Activated T-helper 1 cell treated with anti-CD3 and anti-CD28 coated beads, Interleukin-12 subunit alpha, Interleukin-12 subunit beta, Interleukin-2, Interleukin-4 antibody, amounts not matched to agents 30 ng/mL and 10 ng/mL and 1 ng/mL, durations not matched to agents 14 hours and 24 hours and 36 hours (primary cell): ENCODE measurements at places on chromosomes 13 and 19.

DNA sequence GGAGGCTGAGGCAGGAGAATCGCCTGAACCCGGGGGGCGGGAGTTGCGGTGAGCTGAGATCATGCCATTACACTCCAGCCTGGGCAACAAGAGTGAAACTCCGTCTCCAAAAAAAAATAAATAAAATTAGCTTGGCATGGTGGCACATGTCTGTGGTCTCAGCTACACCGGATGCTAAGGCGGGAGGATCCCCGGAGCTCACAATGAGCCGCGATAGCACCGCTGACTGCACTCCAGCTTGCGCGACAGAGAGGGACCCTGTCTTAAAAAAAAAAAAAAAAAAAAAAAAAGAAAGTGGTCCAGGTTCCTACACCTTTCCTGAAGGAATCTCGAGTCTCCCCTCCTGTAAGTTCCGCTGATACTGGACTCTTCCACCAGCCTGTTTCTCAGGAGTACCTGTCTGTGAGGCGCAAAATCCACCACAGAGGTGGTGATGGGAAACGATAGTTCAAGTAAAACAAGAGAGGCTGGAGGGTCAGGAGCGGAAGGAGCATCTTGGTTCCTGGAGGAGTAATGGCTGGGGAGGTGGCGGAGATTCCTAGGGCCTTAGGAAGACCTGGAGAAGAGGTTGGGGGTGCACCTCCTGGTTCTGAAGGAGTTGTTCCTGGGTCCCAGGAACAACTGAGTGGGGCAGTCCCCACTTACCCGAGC is 471 bp downstream of the FUT1 start:
- DNase-seq, result no peak

GRCh38 chr13:98504371-98504963 is 72.4 kb downstream of the STK24 start:
- peak; percentile 27 for DNase-seq

DNA sequence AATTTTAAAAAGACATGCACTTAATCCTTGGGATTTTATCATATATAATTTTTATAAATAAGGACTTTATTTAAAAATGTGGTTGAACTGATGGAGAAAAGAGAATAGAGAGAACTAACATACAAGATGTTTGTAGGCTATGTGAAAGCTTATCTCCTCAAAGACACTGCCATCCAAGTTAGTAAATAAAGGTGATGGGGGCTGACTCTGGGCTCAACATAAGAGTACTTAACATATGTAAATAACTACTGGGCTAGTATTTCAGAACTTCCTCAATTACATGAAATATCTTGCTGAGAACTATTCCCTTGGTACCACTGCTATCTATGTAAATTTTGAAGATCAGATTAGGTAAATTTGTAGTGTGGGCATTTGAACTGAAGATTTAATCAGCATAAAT is 1017.3 kb upstream of the PCDH20 start:
- DNase-seq, result no peak

DNA sequence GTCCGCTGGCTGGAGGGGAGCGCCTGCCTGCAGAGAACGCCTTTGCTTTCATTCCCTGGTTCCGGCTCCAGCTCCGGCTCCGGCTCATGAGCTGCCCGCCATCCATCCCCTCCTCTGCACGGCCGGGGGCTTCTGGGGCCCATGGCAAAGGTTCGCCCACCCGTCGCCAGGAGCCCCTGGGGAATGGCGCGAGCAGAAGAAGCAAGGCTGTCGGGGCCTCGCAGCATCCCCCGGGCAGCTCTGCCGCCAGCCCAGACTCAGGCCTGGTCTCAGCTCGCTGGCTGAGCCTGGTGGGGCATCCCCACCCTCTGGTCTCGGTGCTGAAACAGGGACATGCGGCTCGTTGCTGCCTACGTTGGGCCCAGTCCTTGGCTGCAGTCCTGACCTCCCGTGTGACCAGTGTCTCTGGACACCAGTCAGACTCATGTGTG is 96.8 kb downstream of the KDM4B start:
- DNase-seq, result no peak

DNA sequence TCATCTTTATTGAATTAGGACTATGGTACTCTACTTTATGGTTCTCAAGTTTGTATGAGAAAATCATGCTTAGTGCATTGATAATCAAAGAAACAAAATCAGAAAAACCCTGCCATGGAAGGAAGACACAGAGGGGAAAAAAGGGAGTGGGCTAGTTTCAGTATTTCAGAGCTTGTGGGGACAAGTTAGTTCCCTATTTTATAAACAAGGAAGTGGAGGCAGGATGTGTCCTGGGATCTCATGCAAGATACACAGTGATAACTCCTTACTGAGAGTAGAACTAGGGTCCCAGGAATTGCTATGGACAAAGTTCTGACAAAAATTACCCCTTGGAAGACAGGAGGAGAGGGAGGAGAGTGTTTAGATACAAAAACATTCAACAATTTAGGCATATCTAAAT is 1277.3 kb downstream of the UQCRFS1 start:
- DNase-seq, result no peak

DNA sequence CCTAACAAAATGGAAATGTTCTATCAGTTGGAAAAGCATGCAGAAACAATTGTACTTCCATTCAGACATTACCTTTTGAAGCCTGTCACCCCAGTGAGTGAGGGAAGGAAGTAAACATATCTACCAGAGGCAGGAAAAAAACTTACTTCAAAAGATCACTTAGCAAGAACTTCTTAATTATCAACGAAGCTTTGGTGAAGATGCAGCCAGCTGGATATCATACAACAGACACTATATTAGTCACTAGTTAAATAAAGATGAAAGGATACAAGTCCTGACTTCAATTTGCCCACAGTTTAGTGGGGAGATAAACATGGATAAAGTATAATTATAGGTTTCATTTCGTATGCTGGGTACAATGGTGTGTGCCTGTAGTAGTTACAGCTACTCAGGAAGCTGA is 148.8 kb downstream of the TNFRSF19 start:
- no peak for DNase-seq

DNA sequence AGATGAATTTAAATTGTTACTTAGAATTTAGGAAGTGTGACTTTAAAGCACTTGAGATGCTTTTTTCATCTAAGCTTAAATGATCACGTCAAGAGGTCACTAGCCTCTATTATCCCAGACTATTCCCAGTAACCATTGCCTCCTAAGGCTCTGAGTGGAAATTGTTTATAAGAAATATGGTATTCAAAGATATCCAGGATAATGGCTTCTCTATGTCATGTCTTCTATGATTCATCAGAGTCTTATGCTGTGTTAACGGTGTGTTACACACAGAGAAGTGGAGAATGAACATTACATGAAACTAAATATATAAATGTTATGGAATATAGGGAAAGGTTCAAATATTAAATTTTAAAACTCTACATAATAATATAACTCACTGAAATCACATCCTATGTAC is 79.8 kb upstream of the NBEA start:
- no peak for DNase-seq

DNA sequence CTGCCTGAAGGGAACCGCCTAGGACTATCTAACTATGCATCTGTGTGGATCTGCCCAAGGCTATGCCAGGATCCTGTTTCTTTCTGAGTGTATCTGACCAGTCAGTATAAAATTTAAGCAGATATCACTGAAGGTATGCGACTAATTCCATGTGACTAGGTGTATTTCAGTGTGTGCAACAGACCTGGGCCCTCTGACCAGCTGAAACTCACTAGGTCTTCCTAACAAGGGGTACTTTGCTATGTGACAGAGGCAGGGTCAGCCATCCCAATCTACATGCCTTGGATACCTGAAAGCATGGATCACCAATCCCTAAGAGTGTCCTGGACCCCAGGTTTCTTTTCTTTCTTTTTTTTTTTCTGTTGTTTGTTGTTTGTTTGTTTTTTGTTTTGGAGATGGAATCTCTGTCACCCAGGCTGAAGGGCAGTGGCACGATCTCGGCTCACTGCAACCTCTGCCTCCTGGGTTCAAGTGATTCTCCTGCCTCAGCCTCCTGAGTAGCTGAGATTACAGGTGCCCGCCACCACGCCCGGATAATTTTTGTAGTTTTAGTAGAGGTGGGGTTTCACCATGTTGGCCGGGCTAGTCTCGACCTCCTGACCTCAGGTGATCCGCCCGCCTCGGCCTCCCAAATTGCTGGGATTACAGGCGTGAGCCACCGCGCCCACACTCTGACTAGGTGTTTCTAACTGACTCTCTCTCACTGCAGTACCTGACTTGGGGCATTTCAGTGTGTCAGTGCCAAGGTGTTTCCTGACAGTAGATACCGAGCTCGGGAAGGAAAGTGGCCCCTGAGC is 43.5 kb downstream of the FCGBP start:
- no peak for DNase-seq

DNA sequence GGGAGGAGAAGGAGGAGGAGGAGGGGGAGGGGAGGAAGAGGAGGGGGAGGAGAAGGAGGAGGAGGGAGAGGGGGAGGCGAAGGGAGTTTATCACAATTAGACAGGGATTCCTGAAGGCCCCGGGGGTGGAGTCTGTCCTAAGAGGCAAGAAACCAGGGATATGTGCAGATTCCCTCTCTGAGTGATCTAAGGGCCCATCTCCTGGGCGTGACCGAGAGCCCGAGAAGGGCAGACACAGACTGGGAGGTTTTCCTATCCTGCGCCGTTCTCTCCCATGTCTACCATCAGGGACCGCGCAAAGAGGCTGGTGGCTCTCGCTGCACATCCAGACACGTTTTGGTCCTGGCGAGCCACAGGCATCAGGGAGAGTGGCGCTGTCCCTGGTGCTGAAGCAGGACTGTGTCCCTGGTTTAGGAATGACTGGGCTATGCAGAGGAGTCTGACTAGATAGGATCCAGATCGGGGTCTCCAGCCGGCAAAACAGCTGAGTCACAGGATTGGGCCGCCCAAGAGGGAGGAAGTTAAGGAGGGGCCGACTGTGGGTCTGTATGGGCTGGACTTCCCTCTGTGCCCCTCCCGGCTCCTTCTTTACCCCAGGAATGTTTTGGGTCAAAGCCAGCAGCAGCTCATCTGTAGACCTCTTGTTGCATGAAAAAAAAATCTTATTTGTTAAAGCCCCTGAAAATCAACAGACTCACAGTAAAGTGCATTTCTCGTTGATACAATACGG is 17.9 kb upstream of the ZNF175 start:
- no peak for DNase-seq

DNA sequence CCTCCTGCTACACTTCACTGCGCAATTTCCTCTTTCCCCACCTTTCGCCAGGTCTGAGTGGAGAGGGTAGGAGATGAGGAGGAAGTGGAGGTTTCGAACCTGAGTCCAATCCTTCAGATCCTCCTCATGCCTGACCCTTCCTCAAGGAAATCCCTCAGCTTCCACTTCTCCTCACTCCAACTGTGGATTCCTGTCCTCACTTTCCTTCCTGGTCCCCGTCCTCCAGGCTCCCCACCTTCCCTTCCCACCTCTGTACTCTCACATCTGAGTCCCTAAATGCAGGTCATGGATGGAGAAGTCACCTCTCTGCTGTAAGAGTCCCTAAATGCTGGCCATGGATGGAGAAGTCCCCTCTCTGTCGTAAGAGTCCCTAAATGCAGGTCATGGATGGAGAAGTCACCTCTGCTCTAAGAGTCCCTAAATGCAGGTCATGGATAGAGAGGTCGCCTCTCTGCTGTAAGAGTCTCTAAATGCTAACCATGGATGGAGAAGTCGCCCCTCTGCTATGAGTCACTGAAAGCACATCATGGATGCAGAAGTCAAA is 3.1 kb downstream of the TMEM86B start:
- no peak for DNase-seq

GRCh38 chr19:43564800-43565199 is 10.5 kb downstream of the XRCC1 start:
- no peak for DNase-seq

DNA sequence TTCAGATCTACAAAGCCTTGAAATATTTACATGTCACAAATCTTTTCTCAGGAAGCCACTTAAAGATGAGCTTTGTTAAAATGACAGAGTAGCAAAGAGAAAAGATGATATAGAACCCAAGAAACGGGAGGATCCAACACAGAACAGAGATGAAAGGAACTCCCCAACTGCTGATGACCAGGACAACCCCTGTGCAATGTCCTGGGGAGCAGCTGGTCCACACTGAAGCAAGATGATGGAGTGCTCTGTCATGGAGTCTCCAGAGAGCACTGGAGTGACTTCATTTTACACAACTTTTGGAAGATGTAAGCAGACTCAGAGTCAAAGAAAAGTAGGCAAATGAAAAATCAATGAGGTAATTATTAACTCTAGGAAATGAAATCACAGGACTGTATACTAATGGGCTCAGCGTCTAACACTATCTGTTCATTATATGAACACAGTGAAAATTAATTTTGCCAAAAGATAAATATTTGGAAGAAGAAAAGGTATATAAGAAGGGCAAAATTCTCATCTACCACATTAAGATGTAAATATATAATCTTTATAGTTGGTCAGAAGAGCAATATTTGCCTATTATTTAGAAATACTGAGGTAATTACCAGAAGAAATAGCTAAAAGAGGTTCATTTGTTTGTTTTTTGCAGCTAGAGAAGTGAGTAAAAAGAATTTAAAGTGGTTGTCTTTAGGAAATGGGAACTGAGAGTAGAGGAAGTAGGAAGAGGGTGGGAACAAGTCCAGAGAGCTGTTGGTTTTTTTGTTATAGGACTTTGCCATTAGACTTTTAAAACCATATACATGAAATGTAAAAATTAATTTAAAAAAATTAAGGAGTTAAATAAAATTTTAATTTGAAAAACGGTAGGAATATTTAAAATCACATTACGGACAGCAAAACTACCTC is 30.5 kb downstream of the MTRF1 start:
- no peak for DNase-seq

- no peak for DNase-seq
These were observed 76.0 kb upstream of the GPR12 start for GRCh38 chr13:26836626-26837025.

- DNase-seq, result peak; percentile 59
These were observed 6.2 kb downstream of the ARRDC2 start for GRCh38 chr19:18014197-18014596.

GRCh38 chr13:92316030-92316429 is 910.6 kb upstream of the GPC6 start:
- no peak for DNase-seq

GRCh38 chr13:29581666-29582065 is 13.8 kb downstream of the SLC7A1 start:
- no peak for DNase-seq

DNA sequence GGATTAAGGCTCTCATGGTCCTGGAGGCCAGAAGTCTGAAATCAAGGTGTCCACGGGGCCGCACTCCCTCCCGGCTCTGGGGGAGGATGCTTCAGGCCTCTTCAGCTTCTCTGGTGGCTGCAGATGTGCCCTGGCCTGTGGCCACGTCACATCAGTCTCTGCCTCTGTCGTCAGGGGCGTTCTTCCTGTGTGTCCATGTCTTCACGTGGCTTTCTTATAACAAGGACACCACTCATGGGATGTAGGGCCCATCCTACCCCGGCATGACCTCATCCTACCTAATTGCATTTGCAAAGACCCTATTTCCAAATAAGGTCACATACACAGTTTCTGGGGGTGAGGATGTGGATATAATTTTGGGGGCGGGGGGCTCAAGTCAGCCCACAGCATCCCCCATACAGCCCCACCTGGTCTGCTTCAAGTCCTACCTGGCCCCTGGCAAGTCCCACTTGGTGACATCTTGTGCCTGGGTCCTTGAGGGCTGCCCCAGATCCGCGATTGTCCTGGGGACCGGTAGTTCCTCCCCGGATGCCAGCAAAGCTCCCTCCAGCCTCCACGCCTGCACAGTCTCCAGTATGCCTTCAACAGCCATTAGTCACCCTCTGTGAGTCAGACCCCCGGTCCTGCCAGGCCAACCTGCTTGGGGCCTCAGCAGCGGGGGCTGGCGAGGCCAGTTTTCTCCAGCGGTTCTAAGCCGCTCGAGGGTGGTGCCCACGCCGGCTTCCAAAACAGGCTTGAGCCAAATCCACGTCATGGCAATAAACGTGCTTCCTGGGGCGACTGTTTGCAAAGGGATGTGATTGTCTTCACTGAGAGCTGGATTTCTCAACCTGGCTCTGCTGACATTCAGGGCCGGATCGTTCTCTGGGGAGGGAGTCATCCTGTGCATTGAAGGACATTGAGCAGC is 32.2 kb downstream of the MYO9B start:
- DNase-seq, result no peak

- no peak for DNase-seq
These were observed 24.4 kb upstream of the MYCBP2 start for GRCh38 chr13:77351315-77351714.
